Aorta (tissue), 5 donors: ENCODE measurements at places on chromosomes 4 and X. TPM values are rescaled to one million over a fixed set of nuclear protein-coding genes. Genes with fewer than 3 reads are reported as not detected.

- peaks cover 9% of the 10 kb centered on the region for H3K36me3 ChIP-seq
- H3K27ac ChIP-seq = no peak overlapping the region
- H3K27me3 ChIP-seq = no peaks in the 10 kb centered on the region
- H3K4me3 ChIP-seq = no peak overlapping the region
Measured at GRCh38 chr4:4267981-4268380, 20.0 kb upstream of the TMEM128 start.

DNA sequence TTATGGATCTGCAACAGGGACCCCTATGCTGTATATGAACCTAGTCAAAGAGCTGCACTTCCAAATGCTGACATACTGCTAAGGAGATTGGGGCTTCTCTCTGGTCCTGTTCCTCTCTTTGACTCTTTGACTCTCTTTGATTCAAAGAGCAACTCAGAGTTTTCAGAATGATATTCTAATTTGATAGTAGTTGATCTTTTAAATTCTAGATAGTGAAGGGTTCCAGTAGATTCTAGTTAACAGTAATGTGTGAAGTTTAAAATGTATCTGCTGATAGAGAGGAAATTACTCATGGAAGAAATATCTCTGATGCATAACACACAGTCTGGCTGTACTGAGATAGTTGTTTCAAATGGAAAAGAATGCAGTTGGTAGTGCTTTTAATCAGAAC, 239.1 kb downstream of the RASL11B start:
- DNase-seq = no peak
- H3K36me3 ChIP-seq = no peaks in the 10 kb centered on the region
- H3K4me1 ChIP-seq = no peaks in the 10 kb centered on the region
- no peaks in the 10 kb centered on the region for H3K27me3 ChIP-seq
- H3K4me3 ChIP-seq = no peak overlapping the region
- no peak overlapping the region for H3K27ac ChIP-seq

DNA sequence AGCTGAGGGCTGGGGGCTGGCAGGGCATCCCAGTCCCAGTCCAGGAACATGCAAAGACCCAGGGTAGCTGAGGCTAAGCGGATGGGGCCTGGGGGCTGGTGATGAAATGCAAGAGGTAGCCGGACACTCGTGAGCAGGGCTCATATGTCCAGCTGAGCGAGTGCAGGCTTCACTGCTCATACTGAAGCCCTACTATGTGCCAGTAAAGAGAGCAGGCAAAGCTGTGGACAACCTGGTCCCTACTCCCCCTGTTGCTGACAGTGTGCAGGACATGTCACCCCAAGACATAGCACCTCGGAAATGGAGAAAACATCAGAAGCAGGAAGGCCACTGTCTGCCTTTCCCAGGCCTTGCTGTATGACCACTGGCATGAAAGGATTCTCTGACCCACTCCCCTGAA, 122.4 kb upstream of the STX18 start:
- H3K4me3 ChIP-seq = no peak overlapping the region
- no peak overlapping the region for H3K27ac ChIP-seq
- H3K27me3 ChIP-seq = no peaks in the 10 kb centered on the region

Gene CXorf49
- total RNA-seq = not detected

DNA sequence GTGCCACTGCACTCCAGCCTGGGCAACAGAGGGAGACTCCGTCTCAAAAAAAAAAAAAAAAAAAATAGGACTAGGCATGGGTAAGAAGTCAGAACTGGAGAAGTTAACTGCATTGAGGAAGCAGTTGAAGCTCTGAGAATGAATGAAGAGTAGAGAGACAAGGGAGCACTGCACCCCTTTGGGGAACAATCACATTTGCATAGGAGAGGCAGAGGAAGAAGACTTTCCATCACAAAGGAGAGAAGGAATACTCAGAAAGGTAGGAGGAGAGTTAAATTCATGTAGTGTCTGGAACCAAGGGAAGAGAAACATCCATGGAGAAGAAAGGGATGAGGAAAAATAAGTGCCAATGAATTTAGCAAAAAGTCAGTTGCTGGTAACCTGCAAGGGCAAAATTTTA, 72.4 kb downstream of the GPC3 start:
- no peaks in the 10 kb centered on the region for H3K27me3 ChIP-seq
- H3K27ac ChIP-seq = no peak overlapping the region
- DNase-seq = no peak
- H3K36me3 ChIP-seq = no peaks in the 10 kb centered on the region

Gene FNIP2
- 97.8 TPM for total RNA-seq

GRCh38 chr4:44916411-44916810, 190.1 kb upstream of the GNPDA2 start:
- H3K4me1 ChIP-seq = no peaks in the 10 kb centered on the region
- peak overlapping the region; percentile 79 for H3K4me3 ChIP-seq
- H3K27ac ChIP-seq = no peak overlapping the region
- DNase-seq = no peak
- no peaks in the 10 kb centered on the region for H3K36me3 ChIP-seq
- H3K27me3 ChIP-seq = no peaks in the 10 kb centered on the region
